SIG-M5 (cell line): ENCODE measurements at places on chromosomes 5 and 9.

GRCh38 chr5:95007921-95008597 is 276.8 kb downstream of the MCTP1 start:
- DNase-seq = no peak

- no peak for DNase-seq
Measured at GRCh38 chr5:172484664-172485063, 30.3 kb upstream of the SH3PXD2B start.

DNA sequence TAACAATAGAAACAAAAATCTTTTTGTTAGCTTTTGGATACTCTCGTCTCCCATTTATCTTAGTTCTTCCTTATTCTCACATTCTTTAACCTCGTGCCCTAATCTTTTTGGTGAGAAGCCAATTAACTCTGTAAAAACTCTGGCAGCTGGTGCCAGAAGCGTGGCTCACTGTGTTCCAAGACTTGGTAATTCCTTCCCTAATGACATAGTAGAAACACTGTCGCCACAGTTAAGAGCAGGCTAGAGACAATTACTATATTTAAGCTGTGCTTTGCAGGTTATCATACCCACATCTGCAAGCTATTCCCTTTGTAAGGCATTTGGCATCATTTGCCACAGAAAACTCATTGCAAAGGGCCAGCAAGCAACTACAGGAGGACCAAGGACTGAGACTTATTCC is 160.9 kb upstream of the PIK3R1 start:
- no peak for DNase-seq

DNA sequence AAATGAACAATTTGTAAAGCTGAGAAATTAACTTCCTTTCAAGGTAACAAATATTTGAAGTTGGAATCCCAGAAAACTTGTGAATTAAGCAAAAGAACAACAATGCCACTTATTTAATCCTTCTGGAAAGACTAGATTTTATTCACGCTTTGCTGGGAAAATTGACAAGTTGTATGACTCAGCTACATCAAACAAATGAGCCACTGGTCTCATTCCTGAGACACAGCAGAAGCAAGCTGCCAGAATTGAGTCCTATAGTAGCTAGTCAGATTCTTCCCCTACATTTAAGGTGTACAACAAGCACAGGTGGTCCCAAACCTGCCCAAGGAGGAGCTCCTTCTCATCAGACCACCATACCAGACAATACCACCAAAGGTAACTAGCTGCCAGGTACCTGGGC is 280.7 kb downstream of the SPOCK1 start:
- DNase-seq = no peak

GRCh38 chr5:72498284-72498683 is 8.9 kb downstream of the ZNF366 start:
- no peak for DNase-seq

DNA sequence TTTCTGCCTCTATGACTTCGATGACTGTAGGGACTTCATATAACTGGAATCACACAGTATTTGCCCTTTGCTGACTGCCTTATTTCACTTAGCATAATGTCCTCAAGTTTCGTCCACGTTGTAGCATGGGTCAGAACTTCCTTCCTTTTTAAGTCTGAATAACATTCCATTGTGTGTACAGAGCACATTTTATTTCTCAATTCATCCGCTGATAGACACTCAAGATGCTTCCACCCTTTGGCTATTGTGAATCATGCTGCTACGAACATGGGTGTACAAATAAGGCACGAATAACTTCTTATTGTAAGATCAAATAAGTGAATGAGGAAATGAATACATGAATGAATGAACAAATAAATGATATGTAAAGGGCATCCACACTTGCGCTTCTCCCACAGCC is 13.0 kb downstream of the BARX1 start:
- DNase-seq = no peak

DNA sequence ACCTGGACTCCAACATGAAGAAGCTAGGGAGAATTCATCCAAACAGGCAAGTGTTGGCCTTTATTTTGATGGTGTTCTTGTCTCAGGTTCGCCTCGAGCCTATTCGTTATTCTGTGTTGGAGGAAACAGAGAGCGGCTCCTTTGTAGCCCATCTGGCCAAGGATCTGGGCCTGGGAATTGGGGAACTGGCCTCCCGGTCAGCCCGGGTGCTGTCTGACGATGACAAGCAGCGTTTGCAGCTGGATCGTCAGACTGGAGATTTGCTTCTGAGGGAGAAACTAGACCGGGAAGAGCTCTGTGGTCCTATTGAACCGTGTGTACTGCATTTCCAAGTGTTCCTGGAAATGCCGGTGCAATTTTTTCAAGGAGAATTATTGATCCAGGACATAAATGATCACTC is 367 bp downstream of the PCDHB4 start:
- DNase-seq = no peak

- no peak for DNase-seq
Measured at GRCh38 chr5:76280494-76280893, 122.6 kb upstream of the IQGAP2 start.

- no peak for DNase-seq
Measured at GRCh38 chr5:175082866-175083590, 358.6 kb downstream of the MSX2 start.

DNA sequence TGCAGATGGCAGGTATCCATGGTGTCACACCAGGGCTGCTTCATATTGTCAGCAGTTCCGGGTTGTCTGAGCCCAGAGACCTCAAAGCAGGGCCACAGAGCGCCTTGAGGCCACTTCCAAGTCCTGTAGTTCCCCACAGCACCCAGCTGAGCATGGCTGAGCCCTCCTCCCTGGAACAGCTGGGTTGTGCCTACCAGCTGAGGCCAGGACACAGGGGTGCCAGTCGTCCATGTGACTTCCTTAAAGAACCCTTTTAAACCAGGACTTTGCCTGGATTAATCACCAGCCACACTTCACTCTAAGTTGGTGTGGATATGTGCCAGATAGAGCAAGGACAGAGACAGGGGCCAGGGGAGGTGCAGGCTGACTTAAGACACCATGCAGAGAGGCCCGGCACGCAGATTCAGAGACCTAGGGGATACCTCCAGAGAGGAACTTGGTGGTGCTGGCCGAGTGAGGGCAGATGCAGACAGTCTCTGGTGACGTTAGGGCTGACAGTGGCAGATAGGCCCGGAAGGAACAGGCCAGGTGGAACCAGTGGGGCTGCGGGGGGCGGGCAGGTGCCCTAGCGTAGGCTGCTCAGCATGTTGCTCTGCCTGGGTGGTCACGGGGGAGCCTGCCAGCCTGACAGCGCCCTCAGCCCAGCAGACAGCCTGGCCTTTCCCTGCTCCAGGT is 142.7 kb downstream of the CACNA1B start:
- no peak for DNase-seq

DNA sequence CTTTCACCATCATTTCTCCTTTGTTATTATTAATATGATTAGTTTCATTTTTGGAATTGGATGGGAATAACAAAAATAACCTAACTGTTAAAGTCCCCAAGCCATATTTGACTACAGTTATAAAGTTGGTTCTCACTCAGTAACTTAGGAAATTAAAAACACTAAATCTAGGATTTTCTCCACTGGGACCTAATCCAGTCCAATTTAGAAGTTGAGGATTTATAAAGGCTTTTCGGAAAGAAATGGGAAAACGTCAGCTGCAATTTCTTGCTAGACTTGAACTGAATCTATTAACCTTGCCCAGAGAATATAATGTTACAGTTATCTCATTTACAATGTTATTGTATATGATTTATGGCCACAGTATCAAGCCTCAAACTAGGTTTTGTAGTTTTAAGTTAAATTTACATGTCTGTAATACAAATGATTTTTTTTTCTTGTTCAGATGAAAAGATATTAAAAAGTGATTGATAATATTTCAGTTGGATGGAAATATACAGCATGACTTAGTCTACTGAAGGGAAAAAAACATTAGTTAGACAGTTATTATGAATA is 524.3 kb upstream of the GRAMD2B start:
- DNase-seq = no peak

DNA sequence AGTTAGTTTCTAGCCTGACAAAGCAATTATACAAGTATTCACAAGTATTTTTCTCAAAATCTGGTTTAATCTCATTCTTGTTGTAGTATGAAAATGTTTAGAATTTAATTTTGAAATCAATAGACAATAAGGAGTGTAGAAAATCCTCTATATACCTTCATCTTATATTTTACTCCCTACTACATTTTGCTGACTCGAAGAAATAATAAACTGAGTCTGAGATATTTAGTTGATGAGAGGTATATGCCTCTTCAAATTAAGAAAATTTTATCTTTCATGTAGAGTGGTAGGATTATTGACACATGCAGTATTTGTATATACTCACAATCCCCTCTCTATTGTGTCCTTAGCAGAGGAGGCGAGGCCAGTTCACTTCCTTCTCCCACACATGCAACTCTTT is 477.7 kb downstream of the MAN2A1 start:
- DNase-seq = no peak

DNA sequence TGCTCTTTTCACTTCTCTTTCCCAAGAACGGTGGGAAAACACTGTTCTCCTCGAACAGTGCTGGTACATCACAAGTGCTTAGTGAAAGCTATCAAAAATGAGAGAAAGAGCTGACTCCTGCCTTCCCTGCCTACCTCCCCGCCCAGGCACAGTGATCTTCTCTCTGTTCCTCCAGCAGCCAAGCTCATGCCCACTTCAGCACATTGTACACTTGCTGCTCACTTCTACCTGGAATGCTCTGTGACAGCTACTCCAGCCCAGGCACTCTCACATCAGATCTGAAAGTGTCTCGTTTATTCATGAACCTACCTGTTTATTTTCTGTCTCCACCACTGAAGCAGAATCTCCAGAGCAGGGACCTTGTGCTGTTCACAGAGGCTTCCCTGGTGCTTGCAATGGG is 1.8 kb downstream of the SLC35D2 start:
- DNase-seq = no peak

DNA sequence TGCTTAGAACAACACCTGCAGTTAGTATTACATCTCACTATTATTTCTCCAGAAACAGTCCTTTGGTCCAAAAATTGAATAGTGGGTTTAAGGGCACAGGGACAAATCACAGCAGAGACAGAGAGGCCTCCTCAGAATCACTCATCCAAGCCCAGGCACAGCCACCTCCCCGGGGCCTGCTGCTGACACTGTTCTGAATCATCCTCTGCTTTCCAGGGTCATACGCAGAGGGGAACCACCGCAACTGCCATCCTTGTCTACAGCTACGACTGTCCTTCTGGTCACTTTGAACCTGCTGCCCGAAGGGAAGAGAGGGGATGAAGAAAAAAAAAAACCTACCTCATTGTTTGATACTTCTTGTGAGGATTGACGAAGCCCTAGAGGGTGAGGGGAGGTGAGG is 35.3 kb upstream of the MAN2A1 start:
- no peak for DNase-seq

DNA sequence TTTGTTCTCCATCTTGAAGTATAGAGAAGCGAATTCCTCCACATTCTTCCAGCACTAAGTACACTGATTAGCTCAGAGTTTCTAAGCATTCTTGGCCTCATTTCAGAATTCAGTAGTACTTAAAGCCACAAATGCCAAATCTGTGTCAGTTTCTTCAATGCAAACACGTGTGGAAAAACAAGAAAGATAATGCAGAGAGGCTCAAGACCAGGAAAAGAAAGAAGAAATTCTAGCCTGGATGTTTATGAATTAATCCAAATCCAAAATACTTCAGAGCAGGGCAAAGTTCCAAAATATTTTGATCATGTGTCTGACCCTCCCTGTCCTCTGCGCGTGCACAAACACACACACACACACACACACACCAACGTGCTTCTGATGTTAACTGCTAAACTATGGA is 457.6 kb downstream of the SLCO4C1 start:
- DNase-seq = no peak

DNA sequence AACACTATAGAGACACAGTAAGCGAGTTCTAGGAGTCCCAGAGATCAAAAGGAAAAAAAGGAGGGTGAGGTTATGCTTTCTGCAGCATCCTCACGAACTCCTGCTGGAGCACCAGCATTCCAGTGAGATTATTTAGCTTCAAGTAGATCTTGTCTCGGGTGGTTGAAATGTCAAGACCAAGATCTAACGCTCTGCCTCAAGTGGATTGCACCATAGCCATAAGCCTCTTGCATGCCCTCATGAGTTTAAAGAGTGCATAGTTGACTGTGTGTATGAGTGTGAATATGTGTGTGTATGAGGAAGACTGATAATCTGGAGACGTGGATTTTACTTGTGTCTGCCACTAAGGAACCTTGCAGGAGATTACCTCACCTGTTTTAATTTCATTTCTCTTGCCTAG is 335.3 kb upstream of the ADAMTSL1 start:
- DNase-seq = no peak

DNA sequence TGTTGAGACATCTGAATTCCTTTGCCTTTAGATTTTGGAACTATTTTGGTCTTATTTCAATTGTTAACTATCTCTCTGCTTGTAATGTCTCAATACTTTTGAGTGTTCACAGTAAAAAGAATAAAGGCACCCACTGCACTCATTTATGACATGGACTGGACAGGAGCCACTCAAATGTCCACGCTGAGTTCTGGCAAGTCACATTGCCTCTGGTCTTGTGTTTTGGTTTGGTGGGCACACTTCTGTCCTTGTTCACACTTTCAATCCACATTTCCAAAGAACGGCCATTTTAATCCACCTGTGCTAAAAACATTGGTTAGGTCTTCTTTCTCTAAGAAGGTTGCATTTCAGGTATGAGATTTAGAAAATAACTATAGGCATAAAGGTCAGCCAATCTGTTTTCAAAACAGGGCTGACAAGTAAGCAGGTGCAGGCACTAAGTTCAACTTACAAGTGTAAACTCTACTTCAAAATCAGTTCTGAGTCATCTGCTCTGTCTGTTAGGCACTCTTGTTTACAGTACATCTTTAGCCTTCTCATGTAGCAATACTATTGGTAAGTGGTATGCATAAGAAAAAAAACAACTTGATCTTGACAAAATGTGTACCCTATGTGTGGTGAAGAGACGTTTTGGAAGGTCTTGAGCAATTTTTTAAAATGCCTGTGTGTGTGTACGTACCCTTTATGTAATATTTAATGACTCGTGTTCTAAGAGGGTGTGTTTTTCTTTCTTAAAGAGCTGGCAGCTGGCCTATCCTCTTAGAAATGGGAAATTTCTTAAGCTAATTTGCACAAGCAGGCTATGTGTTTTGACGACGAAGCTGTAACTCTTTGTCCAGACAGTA is 31.5 kb upstream of the ZFAND5 start:
- DNase-seq = peak; percentile 2

DNA sequence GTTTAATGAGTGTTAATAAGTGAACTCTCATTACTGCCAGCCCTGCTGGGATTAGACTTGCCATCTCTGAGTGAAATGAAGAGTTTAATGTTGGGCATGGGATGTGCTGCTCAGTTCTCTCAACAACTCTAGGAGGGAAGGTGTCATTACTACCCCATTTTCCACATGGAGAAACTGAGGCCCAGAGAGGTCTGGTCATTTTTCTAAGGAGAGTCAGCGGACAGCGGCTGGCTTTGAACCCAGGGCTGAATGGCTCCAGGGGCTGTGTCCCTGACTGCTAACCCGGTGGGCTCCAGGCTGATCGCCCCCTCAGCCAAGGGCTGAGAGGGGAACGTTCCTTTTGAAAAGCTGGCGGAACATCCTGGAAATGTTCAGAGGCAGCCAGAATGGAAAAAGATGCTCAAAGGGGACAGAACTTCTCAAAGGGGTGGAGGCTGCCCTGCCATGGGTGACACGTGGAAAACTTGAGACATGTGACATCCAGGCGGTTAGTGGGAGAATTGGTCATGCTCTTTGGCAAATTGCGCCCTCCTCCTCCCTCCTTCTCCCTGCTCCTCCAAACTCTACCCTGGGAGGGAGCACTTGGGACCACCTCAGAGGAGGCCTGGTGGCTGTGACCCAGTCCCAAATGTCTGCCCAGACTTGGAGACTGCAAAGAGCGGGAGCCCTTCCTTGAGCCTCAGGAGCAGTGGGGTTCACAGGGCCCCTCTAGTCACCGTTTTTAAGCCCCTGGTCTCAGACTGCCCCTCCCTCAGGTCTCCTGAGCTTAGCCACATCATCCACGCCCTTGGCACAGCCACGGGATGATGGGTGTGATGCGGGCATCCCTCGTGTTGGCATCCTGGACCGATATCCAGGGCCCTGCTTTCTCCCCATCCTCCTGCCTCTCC is 28.7 kb downstream of the DNM1 start:
- DNase-seq = no peak
